ENCODE measurements at places on chromosomes 6 and 20.
A peak's percentile ranks its signal among the peaks of the same experiment; 100 is the strongest.

DNA sequence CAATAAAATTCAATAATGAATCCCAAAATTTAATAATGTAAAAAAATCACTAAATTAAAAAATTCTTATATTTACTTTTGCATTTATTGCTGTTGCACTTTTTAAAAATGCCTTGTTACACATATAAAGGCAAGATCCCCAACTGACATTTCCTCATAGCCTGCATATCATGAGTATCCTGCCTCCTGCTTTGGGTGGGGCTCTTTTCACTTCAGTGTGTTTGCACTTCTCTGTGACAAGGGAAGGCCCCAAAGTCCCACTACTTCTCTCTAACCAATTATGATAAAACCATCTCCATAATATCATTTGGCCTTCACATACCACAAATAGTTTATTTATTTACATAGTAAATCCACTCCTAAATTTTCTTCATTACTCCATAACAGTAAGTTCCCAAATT is 446.1 kb upstream of the MARCKS start:
- DNase-seq = no peak

- DNase-seq = no peak
Observed at GRCh38 chr6:136158387-136158821, 91.7 kb downstream of the MTFR2 start.

- DNase-seq = no peak
Observed at GRCh38 chr6:147624946-147625515, 116.5 kb downstream of the SAMD5 start.

DNA sequence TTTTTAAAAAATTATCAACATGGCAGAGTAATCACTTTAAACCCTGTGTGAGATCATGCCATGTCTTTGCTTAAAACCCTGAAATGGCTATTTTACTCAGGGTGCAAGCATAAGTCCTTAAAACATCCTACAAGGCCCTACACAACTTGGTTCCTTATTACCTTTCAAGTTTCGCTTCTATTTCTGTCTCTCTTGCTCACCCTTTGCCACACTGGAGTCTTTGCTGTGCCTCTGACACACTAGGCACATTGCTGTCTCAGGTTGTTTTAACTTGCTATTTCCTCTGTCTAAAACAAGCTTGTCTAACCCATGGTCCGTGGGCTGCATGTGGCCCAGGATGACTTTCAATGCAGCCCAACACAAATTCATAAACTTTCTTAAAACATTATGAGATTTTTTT is 55.6 kb downstream of the KIAA0408 start:
- no peak for DNase-seq

DNA sequence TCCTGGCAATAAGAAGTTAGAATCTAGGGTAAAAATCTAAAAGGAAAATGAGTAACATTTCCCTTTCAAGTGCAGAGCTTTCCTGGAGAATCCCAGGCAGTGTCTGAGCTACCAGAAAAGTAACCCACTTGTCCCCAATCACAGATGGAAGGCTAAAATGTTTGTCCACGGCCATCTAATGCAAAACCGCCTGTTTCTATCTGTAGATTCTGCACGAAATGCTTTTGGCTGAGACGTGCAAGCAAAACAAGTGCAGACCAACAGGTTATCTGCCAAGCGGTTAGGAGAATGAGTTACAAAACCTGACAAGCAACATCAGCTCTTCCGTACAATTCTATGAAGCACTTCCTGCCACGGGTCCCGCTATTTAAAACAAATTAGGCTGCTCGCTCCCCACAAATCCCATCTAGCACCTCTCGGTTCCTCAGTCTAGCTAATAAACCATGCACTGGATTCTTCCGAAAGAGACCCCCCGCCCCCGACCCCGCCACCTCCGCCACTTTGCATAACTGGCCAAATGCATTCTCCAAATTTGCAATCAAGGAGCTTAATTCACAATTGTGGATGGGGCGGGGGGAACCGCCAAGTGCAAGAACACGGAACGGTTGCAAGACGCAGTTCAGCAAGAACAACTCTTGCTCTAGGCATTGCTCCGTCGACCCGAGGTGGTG is 1.4 kb downstream of the ELOVL5 start:
- no peak for DNase-seq

- peak; percentile 32 for DNase-seq
Observed at GRCh38 chr6:154197196-154197860, 158.3 kb downstream of the OPRM1 start.

GRCh38 chr6:109793021-109793420 is 101.9 kb downstream of the FIG4 start:
- no peak for DNase-seq

DNA sequence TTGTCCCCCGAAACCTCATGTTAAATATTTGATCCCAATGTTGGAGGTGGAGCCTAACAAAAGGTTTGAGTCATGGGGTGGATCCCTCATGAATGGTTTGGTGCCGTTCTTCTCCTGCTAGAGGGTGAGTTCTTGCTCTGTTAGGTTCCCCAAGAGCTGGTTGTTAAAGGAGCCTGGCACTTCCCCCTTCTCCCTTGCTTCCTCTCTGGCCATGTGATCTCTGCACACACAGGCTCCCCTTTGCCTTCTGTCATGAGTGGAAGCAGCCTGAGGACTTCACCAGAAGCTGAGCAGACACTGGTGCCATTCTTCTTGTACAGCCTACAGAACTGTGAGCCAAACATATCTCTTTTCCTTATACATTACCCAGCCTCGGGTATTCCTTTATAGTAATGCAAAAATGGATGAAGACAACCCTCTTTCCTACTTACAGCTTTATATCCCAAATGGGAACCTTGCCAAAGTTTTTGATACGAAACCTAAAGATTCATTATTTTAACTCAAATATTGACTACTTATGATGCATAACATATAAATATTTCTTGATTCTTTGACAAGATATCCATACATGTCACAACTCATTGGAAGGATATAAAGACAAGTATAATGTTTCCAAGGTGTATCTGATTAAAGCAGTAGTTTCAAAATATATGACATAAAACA is 61.0 kb downstream of the RNF182 start:
- no peak for DNase-seq

DNA sequence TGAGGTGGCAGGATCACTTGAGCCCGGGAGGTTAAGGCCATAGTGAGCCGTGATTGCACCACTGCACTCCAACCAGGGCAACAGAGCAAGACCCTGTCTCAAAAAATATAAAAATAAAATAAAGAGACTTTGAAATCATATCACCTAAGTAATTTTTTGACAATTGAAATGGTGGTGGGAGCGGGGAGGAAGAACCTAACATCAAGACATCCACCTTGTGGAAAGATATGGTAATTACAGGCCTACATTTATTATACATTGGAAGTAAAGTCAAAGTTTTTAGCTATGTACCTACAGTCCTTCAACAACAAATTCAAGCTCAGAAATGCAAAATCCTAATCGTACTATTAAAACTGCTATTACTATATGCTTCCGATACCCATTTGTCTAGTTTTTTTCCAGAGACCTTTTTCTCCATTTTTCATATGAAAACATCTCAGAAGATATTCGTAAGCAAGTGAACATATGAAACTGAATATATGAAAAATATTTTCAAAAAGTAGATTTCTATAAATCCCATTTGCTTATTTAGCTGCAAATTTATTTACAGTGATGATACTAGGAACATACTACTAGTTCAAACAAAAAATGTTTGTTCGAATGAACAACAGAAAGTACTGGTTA is 83.3 kb downstream of the SYCP2 start:
- DNase-seq = peak; percentile 44

- DNase-seq = peak; percentile 63
Observed at GRCh38 chr6:52361414-52361944, 472 bp upstream of the PAQR8 start.

DNA sequence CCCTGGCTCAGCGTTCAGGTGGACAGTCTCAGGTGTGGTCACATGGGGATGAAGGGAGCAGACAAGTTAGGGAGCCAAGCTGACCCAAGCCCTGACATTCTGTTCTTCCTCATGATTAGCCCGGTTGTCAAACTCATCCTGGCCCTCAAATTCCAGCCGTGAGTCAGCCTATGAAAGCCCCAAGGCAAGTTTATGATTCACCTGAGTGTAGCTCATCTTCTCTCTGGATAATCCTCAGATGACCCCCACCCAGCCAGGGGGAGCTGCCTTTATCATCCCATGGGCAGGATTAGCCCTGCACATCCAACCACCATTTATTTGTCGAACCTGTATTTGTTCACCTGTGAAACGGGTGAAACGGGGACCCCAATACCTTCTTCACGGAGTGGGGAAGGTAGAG is 161.9 kb downstream of the DHX35 start:
- DNase-seq = no peak

GRCh38 chr6:40822619-40823018 is 216.4 kb downstream of the UNC5CL start:
- no peak for DNase-seq

GRCh38 chr6:149336609-149336928 is 19.1 kb downstream of the TAB2 start:
- DNase-seq = no peak

GRCh38 chr6:147530132-147531060 is 21.9 kb downstream of the SAMD5 start:
- DNase-seq = no peak

DNA sequence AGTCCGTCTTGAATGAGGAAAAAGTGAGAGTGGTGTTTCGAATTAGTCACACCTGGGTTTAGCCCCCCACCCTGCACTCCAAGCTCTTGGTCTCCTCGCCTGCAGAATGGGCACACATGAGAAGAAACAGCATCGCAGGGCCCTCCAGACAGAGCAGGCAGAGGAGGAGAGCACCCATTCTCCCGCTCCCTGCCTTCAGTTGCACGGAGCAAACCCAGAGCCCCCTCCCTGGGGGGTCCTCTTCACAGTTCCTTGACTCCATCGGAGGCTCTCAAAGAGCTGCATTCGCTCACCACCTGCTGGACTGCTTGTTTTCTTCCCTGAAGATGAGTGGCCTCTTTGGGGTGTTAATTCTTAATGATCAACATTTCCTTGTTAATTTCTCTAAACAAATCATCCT is 5.1 kb downstream of the CST7 start:
- no peak for DNase-seq

GRCh38 chr20:59207742-59208357 is 44.2 kb downstream of the ZNF831 start:
- DNase-seq = no peak

- no peak for DNase-seq
Observed at GRCh38 chr6:37371154-37372083, 17.6 kb downstream of the RNF8 start.

DNA sequence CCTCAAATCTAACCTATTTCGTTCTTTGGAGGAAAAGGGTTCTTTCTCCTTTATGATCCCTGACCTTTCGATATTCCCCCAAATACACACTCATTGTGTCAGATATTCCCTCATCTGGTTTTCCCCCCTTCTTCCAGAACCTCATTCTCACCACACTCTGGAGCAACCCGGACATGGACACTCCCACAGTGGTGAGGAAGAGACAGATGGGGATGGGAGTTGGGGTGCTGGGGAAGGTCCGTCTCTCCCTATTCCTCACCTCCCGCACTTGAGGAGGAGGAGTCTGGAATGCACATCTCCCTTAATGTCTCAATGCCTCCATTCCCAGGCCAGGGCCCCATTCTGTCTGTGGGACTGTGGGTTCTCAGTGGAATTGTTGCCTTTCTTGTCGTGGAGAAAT is 1.3 kb downstream of the SLC39A7 start:
- DNase-seq = no peak

GRCh38 chr6:107345393-107345792 is 114.0 kb downstream of the PDSS2 start:
- DNase-seq = no peak

GRCh38 chr20:2751347-2751877 is 49.0 kb downstream of the CPXM1 start:
- peak; percentile 10 for DNase-seq

Data from AG20443 (cell line).